Activated CD4-positive, alpha-beta T cell treated with anti-CD3 and anti-CD28 coated beads for 48 hours (primary cell): ENCODE measurements at places on chromosomes 11 and 22.
A peak's percentile ranks its signal among the peaks of the same experiment; 100 is the strongest.

GRCh38 chr22:26707581-26707980, 50.2 kb downstream of the MIAT start:
- DNase-seq = no peak

GRCh38 chr22:49825944-49826602, 1.6 kb downstream of the BRD1 start:
- DNase-seq = peak; percentile 81

DNA sequence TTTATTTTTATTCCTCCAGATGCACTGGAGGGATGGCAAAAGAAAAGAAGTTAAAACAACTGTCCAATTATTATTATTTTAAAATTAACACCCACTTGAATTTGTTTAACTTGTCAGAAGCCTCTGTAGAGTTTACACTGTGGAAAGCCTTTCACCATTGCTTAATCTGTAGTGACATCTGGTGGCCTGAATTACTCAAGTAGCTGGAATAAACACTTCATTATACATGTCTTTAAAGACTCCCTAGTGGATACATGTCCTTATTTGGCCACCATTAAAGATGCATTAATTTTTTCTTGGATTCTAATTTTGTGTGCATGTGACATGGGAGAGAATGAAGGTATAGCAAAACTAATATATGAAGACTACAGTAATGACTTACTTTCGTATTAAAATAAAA, 1496.5 kb downstream of the FAM181B start:
- no peak for DNase-seq

GRCh38 chr11:64376071-64376470, 17.1 kb downstream of the RPS6KA4 start:
- DNase-seq = no peak

- DNase-seq = no peak
Observed at GRCh38 chr11:107453594-107454286, 3.9 kb downstream of the CWF19L2 start.

GRCh38 chr11:14547440-14547839, 27.3 kb upstream of the PSMA1 start:
- DNase-seq = no peak

- peak; percentile 36 for DNase-seq
Observed at GRCh38 chr11:62602141-62603071, 741 bp upstream of the MTA2 start.

- DNase-seq = no peak
Observed at GRCh38 chr11:46229230-46229629, 48.2 kb upstream of the CREB3L1 start.

GRCh38 chr11:95569207-95569606, 220.4 kb downstream of the FAM76B start:
- DNase-seq = no peak

DNA sequence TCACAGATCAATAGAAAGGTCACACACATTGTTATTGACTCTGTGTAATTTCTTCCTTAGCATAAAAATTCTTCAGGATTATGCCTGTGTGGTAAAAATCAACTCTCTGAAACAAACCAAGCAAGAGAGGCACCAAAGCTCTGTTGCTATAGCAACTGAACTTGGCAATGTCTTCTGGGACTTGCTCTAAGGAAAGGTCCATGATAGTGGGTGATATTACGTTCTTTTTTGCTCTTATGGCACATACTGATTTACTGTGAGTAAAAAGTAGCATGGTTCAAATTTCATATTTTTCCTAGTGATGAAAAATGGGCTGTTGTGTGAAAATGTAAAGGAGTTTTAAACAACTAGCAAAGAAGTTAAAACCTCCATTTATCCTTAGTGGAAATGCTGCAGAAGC, 66.4 kb downstream of the SVIP start:
- DNase-seq = no peak

GRCh38 chr22:37922191-37922590, 16.1 kb downstream of the MICALL1 start:
- DNase-seq = no peak

DNA sequence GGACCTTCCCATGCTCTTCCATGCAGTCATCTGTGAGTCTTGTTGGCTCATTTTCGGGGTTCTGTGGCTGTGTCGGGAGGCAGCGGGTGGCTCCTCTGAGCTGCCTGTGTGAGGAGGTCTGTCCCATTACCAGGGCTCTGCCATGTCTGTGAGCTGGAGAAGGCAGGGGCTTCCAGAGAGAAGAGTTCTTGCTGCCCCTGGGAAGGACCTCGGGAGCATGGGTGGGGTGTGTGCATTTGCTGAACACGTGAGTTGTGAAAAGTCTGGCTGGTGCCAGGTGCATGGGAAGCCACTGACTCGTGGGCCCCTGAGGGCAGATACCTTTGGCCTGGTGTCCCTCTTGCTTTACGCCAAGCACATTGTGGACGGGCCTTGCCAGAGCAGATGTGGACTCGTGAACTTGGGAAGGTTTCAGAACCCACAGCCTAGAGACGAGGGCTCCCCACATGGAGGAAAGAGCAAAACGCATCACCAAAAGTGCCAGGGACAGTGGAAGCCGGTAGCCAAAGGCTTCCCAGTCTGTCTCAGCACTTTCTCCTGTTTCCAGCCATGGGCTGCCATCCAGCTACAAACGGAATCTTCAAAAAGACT, 1324.5 kb downstream of the BRD1 start:
- DNase-seq = no peak

DNA sequence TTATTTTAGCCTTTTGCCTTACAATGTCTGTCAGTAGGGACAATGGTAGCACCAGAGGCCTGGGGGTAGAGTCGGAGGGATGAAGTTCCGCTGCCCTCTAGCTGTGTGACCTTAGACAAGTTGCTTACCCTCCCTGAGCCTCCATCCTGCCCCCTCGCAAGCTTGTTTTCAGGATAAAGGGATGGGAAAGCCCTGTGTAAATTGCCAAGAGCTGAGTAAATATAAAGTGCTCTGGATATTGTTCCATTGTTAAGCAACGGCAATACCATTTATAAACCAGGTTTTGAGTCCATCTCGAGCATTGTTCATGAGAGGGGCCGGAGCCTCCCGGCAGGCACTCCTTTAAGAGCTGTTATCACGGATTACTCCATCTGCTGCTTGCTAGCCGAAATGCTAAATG, 72.9 kb downstream of the ZBTB16 start:
- DNase-seq = no peak

DNA sequence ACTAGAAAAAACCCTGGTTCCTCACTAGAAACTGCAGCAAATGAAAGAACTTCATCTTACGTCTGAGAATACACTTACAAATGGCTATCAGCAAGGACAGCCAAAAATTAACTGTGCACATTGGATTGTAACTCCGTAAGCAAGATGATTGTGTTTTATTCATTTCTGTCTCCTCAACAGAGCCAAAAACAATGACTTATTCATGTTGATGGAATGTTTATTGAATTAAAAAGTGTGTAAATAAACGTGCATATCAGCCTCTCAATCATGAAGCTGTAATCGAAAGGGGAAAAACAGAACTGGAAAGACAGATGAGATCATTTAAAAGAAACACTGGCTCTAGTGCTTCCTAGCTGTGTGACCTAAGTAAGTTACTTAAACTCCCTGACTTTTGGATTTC, 307.5 kb upstream of the ZC3H12C start:
- no peak for DNase-seq

GRCh38 chr22:38867471-38868285, 4.3 kb downstream of the CBX6 start:
- no peak for DNase-seq

- no peak for DNase-seq
Observed at GRCh38 chr11:1298695-1299492, 10.5 kb downstream of the TOLLIP start.

DNA sequence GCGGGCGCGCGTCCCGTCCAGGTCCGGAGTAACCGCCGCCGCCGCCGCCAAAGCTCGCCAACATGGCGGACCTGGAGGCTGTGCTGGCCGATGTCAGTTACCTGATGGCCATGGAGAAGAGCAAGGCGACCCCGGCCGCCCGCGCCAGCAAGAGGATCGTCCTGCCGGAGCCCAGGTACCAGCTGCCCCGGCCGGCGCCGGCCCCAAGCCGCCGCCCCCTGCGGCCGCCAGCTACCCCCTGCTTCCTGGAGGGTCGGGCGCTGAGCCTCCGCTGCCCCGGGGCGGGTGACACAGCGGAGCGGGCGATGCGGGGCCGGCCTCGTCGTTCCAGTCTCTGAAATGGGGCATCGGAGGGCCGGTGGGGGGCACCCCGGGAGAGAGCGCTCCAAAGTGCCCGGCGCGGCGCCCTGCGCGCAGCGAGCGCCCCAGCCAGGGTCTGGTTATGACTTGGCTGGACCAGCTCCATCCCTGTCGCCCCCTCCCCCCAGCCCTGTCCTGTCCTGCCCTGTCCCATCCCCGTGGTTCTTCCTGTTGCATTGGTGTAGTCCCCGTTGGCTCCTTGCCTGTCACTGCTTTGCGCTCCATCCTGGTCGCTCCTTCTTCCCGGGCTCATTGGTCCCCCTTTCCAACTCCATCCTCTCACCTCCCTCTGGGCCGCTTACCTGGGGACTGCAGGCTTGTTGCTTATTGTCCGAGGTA, 653 bp downstream of the GRK3 start:
- DNase-seq = peak; percentile 31

DNA sequence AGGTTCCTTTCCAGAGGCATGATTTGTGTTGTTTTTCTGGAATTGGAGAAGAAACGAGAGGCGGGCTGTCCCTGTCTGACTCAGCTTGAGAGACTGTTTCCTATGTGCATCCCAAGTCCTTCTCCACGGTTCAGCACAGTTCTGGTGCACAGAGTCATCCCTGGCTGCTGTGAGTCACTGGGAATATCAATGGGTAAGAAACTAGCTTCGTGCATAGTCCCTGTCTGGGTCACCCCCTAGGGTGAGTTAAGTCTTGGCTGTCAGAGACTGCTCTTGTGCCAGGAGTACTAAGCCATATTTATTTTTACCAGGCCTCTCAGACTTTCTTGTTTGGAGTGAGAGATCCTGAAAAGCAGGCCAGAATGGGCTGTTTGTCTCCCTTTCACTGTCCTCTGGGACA, 2.4 kb upstream of the LRP4 start:
- DNase-seq = no peak

DNA sequence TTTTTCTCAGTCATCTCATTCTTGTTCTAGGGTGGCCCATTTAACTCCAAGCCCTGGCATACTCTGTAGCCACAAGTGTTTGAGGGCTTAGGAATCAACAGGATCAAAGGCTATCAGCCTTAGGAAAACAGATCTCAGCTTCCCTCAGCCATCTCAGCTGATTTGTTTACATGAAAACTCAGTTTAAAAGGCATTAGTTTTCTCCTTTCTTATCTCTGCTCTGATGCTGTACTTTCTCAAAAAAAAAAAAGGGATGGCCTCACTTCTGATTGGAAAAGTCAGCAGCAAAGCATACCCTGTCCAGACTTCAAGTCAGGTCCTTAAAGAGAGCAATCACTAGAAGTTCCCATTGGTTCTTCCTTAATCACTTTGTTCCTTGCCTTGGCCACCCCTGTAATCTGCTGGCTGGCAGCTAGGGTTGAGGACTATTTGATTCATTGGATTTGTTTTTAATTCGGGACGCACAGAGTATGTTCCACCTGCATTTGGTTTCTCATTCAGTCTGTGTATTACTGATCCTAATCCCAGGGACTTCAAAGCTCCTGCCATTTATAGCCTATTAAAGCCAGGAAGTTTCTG, 102.8 kb downstream of the EXT2 start:
- no peak for DNase-seq

DNA sequence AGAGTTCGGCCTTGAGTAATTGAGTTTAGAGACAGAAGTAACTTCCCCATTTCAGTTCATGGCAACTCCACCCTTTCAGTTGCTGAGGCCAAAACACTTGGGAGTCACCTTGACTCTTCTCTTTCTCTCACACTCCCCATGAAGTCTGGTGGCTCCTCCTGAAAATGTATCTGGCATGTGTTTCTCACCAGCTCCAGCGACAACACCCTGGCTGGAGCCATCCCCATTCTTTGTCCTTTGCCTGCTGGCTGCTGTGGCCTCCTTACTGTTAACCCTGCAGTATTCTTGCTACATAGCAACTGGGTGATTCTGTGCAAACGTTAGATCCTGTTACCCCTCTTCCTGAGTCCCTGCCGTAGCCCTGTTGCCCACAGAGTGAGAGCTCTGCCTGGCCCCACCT, 23.8 kb downstream of the SLC6A5 start:
- no peak for DNase-seq

DNA sequence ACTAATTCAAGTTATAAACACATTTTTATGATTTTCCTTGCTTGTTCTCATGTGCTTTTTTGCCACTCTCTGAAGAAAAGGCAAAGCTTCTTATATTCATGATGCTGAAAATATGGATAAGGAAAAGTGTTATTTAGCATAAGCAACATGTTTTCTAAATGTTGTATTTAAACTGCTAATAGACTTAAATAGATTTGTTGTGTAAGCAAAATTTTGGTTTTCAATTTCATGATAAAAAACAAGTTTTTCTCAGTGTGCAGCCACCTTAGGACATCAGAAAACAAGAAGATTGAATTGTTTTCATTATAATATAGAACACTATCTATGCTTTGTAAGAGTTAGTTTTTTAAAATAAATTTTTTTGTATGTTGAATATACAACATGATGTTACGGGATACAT, 2.3 kb downstream of the OR4A16 start:
- DNase-seq = no peak

DNA sequence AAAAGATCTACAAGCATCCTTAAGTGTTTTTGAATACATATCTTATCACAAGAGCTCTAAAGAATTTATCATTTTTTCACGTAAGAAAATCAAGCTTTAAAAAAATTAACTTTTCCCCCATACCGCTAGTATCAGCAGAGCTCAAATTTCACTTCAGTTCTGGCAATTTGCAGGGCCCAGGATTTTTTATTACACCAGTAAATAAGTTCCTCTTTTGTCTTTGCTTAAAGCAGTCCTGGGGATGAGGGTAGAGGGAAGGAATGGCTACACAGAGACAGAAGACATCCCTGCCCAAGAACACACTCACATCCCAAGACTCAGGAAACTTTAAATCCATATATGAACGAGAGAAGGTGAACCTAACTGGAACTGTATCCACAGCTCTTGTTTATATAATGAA, 22.6 kb upstream of the SORL1 start:
- DNase-seq = no peak

DNA sequence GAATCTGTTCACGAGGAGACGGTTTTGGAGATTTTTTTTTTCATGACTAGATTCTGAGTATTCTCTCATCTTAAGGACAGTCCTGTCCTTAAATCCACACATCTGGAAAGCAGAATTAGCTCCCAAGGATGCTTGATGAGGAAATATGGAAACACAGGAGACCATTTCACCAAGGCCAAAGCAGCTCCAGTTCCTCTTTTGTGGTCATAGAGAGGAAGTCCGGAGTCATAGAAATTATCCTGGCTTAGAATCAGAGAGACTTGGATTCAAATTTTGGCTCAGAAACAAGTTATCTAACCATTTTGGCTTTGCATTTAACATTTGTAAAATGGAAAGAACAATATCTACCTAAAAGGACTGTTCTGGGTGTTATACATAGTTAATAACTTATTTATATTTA, 7.3 kb upstream of the TEAD1 start:
- DNase-seq = no peak

- DNase-seq = no peak
Observed at GRCh38 chr22:41683052-41683451, 5.6 kb downstream of the SNU13 start.

- no peak for DNase-seq
Observed at GRCh38 chr11:95147364-95147905, 57.8 kb downstream of the ENDOD1 start.
